ENCODE measurements at places on chromosomes 3 and 15.

DNA sequence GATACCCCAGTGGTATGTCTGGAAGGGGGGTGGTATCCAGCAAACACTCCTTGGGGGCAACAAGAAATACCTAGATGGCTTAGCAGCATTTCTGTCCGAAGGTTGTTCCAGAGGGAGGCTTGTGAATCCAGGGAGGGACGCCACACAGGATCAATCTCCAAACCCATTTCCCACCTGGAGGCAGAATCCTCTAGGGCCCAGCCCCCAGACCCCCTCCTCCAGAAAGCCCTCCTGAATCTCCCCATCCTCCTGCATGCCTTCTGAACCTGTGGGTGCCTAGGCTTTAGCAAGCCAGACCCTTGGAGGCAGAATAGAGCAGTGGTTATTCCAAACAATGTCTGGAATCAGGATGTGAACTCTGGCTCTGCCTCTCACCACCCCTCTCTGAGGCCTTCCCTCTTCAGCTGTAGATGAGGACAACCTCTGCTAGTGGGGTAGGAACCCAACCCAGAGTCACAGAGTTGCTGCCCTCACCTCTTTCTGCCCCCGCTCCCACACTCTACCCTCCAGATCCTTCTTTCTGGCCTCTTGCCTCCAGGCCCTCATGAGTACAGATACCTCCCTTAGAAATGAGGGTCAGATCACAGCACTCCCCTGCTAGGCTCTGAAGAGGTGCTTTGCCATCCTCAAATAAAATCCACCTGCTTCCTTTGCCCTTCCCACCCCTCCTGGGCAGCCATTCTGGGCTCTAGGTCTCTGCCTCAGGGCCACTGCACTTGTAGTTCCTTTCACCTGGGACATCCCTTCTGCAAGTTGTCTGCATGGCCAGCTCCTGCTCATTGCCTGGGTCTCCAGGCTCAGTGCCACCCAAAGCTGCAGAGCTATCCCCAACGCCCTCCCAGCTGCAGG lies 8.1 kb downstream of the CISH start:
- ATAC-seq: no peak

GRCh38 chr3:145842294-145842902 lies 318.6 kb downstream of the PLOD2 start:
- ATAC-seq: no peak

DNA sequence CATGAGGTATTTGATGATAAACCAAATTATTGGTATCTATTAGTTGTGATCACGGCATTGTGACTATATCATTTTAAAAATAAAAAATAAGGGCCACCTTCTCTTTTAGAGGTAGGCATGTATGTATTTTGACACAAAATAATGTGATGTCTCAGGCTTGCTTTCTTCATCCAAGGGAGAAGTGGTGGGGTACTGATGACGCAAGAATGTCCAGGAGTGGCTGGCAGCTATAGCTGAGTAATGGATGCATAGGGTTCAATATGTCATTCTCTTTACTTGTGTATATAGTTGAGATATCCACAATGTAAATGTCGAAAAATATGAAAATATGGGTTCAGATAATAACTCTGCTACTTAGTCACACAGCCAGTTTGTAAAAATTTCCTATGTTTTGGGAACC lies 46.8 kb upstream of the NSMCE3 start:
- no peak for ATAC-seq

- ATAC-seq: no peak
These were observed 287.9 kb upstream of the CDIN1 start for GRCh38 chr15:36291501-36291900.

- ATAC-seq: peak; percentile 0
These were observed 84.9 kb downstream of the TBC1D2B start for GRCh38 chr15:77992356-77993222.

- no peak for ATAC-seq
These were observed 157.2 kb downstream of the DCLK3 start for GRCh38 chr3:36606871-36607765.

- ATAC-seq: no peak
These were observed 22.4 kb downstream of the FNDC3B start for GRCh38 chr3:172061724-172062184.

GRCh38 chr15:69947394-69947793 lies 150.3 kb downstream of the TLE3 start:
- ATAC-seq: no peak

GRCh38 chr3:8624612-8625011 lies 20.0 kb downstream of the SSUH2 start:
- no peak for ATAC-seq

Measured in SK-N-SH treated with all-trans-retinoic acid at 6 μM for 48 hours (cell line).